ENCODE measurements at places on chromosomes 7 and 10. TPM values are rescaled to one million over a fixed set of nuclear protein-coding genes. Genes with fewer than 3 reads are reported as not detected.

Gene RBM20
- total RNA-seq, result 1.0 TPM

DNA sequence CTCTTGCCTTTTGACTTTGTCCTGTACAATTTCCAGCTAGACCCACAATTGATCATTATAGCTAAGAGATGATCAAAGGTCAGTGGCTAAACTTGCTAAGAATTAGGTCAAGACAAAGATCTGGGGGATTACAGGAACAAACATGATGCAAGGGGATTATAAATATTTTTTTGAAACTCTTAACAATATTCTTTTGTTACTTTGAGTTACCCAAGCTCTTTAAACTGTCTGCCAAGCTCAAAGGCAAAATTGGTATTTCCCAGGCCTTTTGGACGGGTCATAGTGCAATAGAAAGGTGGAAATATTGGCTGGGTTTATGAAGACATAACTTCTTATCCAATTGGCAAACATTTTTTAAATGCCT is 23.4 kb downstream of the TBXAS1 start:
- no peak for DNase-seq

Gene HYAL4
- not detected for total RNA-seq

DNA sequence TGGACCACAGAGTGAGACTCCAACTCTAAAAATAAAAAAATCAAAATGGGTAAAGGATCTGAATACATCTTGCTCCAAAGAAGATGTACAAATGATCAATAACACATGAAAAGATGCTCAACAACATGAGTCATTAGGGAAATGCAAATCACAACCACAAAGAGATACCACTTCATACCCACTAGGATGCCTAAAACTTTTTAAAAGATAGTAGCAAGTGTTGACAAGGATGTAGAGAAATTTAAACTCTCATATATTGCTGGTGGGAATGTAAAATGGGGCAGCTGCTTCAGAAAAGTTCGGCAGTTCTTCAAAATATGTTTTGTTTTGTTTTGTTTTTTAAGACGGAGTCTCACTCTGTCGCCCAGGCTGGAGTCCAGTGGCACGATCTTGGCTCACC is 45.7 kb upstream of the GTF2IRD1 start:
- no peak for DNase-seq

DNA sequence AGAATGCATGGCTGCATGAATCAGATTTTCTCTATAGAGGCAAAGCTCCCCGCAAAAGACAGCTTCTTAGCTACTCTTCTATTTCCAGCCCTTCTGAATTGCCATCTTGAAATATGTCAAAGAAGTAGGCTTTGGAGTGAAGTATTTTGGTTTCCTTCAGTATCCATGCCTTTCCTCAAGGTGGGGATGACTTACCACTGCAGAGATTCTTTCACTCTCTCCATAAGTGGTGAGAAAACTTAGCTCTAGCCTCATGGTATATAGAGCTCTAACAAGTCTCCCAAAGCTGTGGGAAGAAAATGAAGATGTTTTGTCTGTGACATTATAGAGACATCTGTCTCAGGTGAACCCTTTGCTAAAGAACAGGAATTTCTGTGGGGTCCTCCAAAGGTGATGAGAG is 89.6 kb upstream of the ITGB1 start:
- no peak for DNase-seq

Gene ACTR3C
- 11.9 TPM for total RNA-seq

- no peak for DNase-seq
These were observed 20.0 kb downstream of the ZNF438 start for GRCh38 chr10:31011665-31012022.

- DNase-seq, result no peak
These were observed 12.1 kb upstream of the SHH start for GRCh38 chr7:155824227-155824886.

Gene PRSS1
- not detected for total RNA-seq

DNA sequence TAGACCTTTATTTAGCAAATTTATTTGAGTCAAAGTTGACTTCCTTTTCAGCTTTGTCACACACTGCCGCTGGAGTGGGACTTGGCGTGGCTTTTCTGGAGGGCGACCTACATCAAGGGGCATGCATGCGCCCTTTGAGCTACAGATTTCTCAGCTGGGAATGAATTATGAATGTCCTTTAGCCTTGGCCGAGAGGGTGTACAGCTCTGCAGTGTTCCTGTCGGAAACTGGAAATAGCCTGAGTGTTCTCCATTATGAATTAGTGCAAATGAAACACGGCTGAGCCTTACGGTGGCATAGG is 79.7 kb downstream of the GLRX3 start:
- DNase-seq, result no peak

All from uterus (tissue), 4 donors.